ENCODE measurements at places on chromosomes 13 and 19.

- DNase-seq, result no peak
Measured at GRCh38 chr13:86201477-86201876, 402.3 kb upstream of the SLITRK6 start.

- DNase-seq, result no peak
Measured at GRCh38 chr13:63409791-63410351, 1994.2 kb upstream of the PCDH20 start.

DNA sequence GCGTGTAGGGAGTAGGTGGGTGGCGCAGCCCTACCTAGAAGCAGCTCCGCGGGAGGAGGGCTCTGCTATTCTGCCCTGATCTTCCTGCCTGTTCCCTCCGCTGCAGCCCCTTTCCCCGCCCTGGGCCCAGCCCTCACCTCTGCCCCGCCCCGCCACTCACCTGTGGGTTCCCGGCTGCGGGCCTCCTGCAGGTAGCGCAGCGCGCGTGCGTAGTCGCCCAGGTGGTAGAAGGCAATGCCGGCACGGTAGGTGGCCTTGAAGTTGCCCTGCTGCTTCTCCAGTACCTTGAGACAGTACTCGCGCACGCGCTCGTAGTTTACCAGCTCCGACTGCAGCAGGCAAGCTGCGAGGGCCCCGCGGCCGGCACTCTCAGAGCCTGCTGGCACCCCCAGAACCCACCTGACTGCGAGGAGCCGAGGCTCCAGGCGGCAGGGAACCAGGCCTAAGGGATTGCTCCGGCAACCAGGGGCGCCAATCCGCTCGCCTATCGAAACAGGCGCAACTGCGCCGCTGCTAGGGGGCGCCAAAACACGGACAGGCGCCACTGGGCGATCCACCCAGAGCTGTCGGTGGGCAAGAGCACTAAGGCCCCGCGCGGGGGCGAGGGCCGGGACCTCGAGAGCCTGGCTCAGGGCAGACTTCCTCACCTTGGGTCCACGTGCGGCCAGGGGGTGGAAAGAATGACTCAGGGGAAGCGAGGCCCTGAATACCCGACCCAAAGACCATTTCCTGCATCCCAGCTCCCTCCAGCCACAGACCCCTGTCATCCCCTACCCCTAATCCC lies 965 bp downstream of the TTC9B start:
- DNase-seq, result peak; percentile 39

GRCh38 chr19:27657271-27658051 lies 1555.5 kb downstream of the UQCRFS1 start:
- DNase-seq, result no peak

GRCh38 chr13:87893186-87893585 lies 222.0 kb downstream of the SLITRK5 start:
- no peak for DNase-seq

GRCh38 chr13:24159357-24159756 lies 1.2 kb upstream of the SPATA13 start:
- no peak for DNase-seq

DNA sequence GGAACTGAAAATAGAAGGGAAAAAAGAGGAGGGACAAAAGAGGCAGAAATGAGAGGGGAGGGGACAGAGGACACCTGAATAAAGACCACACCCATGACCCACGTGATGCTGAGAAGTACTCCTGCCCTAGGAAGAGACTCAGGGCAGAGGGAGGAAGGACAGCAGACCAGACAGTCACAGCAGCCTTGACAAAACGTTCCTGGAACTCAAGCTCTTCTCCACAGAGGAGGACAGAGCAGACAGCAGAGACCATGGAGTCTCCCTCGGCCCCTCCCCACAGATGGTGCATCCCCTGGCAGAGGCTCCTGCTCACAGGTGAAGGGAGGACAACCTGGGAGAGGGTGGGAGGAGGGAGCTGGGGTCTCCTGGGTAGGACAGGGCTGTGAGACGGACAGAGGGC lies at the start of gene CEACAM5:
TSS of gene CEACAM5 (plus strand) at position 146 of the 400 bp plus-strand sequence. CDS start at position 252, 106 bp downstream.
- DNase-seq, result no peak

DNA sequence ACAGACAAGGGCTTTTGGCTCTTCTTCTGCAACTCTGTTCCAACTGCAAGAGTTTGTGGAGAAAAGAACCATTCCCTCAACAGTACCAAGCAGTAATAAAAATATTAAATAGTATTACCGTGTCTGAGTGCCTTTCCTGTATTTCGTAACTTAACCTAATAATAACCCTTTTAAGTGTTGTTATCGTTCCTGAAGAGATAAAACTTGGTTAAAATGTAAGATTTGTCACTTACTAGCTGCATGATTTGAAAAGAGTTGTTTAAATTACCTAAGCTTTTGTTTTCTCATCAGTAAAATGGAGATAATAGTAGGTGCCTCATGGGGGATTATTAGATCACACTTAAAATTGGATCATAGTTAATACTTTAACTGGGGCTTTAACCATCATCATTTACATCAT lies 447.2 kb downstream of the GPC5 start:
- no peak for DNase-seq

DNA sequence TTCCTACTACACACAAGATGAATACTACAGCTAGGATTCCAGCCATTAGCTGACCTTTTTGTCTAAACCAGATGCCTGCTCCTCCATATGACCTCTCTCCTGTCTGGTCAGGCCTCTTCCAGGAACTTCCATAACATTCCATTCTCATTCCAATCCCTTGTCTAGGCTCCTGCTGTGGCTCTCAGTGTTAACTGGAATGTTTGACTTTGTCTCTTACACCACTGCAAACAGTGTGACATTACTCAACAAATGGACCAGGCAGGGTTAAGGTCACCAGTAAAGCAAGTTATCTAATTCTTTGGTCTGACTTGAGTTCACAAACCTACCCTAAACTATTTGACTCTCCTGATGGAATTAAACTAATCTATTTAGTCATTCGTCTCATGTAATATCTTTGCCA lies 2.1 kb upstream of the GPC6 start:
- DNase-seq, result no peak

DNA sequence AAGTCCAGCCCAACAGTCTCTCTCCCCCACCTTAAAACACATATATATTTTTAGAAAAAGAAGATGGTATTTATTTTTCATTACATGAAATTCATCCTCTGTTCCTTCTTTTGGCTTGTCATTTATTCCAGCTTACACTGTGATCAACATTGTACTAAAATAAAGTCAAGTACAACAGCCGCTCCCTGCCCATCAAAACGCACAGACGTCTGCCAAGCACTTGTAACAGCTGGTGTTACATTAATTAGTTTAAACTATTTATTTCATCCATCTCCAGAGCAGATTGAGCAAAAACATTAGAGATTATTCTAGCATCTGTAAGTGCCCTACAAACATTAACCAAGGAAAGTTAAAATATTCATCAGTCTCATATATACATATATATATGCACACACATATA lies 350.5 kb downstream of the DACH1 start:
- no peak for DNase-seq
